ENCODE measurements at places on chromosomes 16 and 17.

DNA sequence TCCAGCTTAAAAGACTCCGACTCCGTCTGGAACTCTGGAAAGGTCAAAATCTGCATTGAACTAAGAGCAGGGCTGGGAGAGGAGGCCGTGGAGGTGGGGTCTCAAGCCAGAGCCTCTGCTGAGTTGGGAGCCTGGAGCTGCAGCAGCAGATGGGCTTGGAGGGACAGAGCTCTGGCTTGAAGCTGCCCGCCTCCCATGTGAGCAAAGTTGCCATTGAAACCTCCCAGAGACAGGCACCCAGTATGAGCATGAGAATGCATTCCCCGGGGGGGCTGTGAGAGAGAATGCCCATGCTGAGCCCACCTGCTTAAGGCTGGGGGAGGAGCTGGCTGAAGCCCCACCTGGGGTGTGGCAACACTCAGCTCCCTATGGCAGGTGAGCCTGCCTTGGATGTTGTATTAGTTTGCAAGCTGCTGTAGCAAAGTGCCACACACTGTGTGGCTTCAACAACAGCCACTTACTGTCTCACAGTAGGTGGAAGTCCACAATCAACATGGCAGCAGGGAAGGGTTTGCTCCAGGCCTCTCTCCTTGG, 9.6 kb downstream of the KIF19 start:
- DNase-seq: no peak

DNA sequence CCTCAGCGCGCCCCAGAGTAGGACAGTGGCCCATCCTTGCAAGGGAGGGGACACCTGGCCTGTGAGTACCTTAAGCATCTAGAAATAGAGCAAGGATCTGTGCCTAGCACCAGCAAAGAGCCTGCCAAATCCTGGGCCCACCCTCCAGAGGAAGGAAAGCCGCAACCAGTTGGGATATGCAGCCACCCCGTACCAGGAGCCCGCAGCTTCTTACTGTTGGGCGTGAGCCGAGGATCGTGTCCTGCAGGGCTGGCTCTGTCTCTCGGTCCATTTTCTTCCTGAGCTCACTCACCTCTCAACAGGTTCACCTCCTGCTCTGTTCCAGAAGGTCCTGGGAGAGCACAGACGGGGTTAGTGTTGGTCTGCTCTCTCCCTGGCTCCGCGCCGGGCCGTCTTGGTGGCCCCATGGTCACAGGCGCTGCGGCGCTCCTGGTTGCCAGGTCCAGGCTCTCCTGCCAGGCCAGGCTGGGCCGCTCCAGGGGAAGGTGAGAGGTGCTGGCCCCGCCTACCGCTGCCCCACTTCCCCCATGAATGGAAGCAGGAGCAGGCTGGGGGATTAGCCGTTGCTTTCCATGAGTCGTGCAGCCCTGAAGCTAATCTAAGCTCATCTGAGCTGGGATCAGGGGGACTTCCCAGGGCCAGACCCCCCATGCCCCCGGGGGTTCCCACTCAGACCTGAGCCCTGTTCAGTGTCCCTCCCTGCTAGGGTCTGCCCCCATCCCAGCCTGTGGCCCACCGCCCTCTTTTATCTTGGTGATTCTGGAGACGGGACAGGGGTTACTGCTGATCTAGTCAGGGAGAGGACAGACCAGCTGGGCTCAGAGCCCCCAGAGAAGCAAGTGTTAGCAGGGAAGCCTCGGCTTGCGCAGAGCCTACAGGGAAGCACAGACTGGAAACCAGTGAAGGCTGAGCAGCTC, 12.7 kb downstream of the ENDOV start:
- no peak for DNase-seq

GRCh38 chr17:51165680-51166197, 472 bp upstream of the NME2 start:
- peak; percentile 47 for DNase-seq

- no peak for DNase-seq
Observed at GRCh38 chr16:1351215-1351581, 480 bp downstream of the TSR3 start.

- no peak for DNase-seq
Observed at GRCh38 chr16:84001726-84002125, 33.7 kb downstream of the NECAB2 start.

DNA sequence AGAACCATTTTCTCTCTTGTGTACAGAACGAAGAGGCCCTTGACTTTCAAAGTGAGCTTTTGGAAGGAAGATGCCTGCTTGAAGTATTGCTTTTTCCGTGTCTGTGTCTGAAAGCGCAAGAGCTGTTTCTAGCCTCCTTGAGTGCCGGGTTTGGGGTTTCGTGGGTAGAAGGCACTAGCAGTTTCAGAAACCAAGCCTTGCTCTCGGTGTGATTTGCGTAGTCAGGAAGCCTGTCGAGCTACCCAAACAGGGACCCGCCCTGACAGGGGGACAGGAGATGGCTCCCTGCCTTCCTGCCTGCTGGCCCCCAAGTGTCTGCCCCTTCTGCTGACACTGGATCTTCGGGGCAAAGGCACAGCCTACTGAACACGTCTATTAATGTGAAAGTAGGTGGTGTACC, 322.0 kb downstream of the MAF start:
- DNase-seq: no peak

- peak; percentile 60 for DNase-seq
Observed at GRCh38 chr16:19375561-19376158, 42.0 kb upstream of the TMC5 start.

GRCh38 chr17:63555500-63556156, 5.4 kb downstream of the DCAF7 start:
- no peak for DNase-seq

GRCh38 chr17:35774499-35774898, 13.8 kb downstream of the C17orf50 start:
- no peak for DNase-seq

DNA sequence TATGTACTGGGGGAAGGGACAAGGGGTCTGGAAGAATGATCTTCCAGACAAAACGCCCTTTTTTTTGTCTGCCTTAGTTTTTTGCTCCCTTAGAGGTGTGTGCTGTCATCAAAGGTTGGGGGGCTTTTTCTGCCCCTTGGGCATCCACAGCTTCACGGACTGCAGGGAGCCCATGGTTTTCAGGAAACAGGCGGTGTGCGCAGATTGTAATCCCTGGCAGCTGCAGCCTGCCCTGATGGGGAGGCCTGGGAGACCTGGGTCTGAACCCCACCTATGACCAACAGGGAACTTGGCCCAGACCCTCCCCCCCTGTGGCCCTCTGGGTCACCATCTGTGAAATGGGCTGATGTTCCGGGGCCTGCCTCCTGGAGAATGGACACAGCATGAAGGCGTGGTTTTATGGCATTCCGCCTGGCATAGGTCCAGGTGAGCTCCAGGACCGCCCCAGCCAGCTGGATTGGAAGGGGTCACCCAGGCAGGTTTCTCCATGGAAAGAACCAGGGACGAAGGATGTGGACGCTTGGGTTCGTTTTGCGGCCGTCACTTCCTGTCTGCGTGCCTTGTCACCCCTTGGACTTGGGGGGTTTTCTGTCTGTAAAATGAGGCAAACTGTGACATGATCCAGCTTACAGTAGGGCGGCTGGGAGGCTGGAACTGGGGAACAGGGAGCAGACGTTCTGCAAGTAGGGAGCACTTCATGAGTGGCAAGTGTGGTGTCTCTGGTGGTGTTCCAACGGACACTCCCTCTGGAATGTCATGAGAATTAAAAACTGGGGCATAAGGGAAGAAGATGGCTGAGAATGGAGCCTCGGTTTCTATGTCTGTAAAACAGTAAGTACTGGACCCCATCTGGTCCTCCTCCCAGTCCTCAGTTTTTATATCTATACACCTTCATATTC, 1.5 kb downstream of the CPNE2 start:
- no peak for DNase-seq

- DNase-seq: no peak
Observed at GRCh38 chr17:2259769-2260536, 43.6 kb downstream of the SMG6 start.

DNA sequence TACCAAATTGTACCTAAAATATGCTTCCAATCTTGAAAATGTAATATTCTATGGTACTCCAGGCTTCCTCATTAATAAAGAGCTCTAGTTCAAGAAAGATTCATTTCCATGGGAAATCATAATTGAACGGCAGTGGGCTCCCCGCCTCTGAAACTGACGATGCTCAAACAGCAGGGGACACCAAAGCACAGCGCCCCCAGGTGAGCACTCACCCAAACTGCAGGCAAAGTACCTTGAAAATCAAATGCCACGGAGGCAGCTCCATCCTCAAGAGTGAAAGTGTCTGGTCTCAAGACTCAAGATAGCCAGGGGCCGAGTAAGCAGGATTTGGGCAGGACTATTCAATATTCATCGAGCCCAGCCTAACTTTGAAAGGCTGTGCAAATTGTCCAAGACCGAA, 217.4 kb upstream of the TNRC6C start:
- DNase-seq: no peak

GRCh38 chr17:82228842-82229697, at the start of gene SLC16A3:
TSS of gene SLC16A3 (plus strand) at chr17:82229042. CDS start at chr17:82236009, 6,967 bp downstream.
- DNase-seq: peak; percentile 48

DNA sequence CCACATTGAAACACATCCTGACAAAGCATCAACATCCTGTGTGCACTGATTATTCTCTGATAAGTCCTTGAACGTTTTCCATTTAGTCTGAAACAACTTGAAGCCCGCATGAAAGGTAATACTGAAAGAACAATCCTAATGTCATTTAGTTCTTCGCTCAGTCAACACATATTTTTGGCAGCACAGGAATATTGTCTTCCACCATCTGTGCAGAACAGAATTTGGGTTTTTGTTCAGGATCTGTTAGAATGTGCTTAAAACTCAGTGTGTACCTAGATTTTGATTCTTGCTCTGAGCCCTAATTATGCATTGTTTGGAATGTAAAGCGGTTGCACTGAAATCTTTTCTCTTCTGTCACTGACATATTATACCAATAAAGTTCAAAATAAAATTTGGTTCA, 1036.6 kb downstream of the CDH11 start:
- no peak for DNase-seq

DNA sequence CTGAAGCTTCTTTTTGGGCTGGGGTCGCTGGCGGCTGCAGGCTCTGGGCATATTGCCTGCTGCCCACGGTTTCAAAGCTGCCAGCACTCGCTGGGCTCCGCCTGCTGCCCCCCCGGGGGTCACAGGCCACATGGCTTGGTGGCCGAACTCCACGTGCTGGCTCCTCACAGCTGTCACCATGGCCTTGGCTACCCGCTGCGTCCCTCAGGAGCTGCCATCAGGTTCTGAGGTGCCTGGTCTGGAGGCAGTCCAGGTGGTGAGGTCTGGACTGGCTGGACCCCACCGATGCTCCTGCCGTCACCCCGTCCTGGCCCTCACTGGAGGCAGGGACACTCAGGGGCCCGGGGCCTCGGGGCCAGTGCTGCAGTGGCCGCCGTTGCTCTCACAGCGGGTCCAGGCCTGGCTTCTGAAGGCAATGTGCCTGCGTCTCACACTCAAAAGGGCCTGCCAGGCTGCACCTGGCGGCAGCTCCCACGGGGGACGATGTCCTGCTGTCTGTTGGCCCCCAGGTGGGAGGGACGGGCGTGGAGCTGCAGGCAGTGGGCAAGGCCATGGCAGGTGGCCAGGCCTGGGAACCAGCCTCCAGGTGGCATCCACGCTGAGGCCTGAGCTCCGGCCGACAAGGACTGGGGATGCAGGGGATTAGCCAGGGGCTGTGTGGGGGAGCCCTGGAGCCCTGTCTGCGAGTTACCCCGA, 13.3 kb downstream of the CAPN15 start:
- DNase-seq: no peak

DNA sequence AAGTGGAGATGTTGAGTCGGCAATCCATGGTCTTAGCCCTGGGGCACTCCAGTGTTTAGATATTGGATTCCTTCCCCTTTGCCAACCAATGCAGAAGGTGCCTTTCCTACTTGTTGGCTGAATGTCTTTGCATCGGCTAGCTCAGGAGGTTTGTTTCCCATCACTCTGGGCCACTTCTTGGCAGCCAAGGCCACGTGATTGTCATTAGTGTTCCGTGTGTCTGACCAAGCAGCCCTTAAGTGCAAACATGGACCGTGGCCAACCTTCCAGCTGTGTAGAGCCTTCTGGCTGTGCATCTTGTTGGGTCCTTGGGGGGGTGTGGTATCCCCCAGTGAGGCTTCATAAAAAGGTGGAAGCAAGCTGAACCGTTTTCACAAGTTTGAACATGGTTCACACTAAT, 66.0 kb downstream of the GNAO1 start:
- DNase-seq: no peak

GRCh38 chr17:62950067-62950466, 16.0 kb upstream of the TANC2 start:
- DNase-seq: no peak

DNA sequence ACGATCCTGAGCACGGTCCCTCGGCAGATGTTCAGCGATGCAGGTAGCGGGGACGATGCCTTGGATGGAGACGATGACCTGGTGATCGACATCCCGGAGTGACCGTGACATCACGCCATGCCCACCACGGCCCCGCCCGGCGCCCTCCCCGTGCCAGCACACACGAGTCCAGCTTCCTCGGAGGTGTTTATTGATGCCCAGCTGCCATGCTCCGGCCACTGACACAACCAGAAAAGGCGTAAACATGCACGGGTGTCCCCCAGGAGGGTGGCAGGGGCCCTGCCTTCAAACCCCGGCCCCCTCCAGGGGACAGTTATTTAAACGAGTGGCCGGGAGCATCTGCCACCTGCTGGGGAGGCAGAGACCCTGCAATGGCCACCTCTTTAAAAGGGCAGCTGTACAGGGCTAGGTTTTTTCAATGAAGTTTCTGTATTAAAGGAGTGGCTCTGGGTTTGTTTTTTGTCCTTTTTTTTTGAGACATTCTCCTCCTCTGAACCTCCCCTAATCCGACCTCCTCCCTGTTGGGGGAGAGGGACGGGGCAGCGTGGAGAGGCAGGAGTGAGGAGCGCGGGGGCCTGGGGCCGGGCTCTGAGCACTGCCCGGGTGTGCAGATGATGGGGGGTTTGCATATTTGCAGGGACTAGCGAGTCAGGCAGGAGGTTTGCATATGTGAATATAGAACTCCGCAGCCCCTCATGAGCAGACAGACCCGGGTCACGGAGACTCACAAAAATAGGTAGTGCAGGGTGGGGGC, 5.3 kb downstream of the DOC2A start:
- peak; percentile 20 for DNase-seq

GRCh38 chr16:4246777-4247459, 5.0 kb upstream of the SRL start:
- DNase-seq: peak; percentile 63
